ENCODE measurements at places on chromosomes 6 and 20. TPM values are rescaled to one million over a fixed set of nuclear protein-coding genes. Genes with fewer than 3 reads are reported as not detected.
A peak's percentile ranks its signal among the peaks of the same experiment; 100 is the strongest.

- DNase-seq, result no peak
These were observed 43.5 kb downstream of the NOL4L start for GRCh38 chr20:32541323-32542258.

GRCh38 chr20:36207602-36208001 is 28.7 kb upstream of the AAR2 start:
- no peak for DNase-seq

DNA sequence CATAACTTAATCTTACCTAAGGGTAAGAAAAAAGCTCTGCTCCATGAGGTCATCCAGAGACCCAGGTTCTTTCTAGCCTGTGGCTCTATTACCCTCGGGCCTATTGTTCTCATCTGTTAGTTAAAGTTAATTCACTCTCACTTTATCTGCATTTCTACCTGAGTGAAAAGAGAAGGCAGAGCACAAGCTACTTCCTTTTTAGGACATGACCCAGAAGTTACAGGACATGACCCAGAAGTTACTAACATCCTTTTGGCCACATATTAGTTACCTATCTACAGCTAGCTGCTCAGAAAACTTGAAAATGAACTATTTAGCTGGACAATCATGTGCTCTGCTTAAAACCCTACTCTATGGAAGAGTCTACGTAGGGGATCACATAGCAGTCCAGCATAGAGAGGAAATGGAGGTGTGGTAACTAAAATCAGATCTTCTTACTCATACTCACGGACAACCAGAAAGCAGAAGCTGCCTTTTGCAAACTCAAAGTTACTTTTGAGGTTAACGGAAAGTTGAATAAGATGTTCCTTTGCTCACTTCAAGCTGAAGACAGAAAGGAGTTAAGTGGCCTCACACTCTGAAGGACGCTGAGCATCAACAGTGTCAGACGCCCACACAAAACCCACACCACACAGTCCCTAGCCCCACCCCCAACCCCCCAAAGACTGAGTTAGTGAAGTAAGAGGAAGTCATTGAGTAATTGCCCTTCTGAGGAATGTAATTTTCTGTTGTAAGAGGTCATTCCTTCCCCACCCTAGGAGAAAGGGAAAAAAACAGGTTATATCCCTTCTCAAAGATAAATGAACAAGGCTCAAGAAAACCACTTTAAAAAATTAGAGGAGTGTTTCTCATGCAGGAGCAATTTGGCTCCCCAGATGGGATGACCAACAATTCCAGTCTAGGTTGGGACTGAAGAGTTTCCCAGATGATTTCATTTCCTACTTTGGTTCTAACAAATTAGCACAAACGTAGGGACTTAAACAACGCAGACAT is 45.9 kb upstream of the TAB2 start:
- no peak for DNase-seq

DNA sequence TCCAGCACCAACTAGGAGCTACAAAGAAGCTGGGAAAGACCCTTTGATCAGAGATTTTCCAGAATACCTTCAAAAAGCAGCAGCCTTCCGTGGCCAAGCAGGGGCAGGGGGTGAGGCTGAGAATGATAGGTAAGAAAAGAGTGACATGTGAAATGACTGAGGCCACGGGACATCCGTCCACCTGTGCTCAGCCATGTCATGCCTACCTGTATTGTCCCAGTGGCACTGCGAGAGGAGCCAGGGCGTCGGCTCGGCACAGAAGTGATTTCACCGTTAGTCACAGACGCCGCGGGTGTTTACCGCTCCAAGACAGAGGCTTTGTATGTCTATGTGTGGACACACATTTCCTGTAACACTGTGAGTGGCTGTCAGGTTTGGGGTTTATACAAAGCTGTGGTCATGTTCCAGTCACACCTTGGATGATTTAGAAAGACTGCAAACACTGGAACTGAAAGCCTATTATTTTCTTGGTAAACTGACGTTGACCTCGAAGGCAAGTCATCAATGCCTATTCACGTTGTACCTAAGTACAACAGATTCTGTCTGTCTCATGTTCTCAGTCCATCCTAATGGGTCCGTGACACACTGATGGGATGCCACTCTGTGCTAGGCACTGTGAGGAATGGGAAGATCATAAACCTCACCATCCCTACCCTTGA is 32.1 kb upstream of the JAG1 start:
- DNase-seq, result no peak

- DNase-seq, result no peak
These were observed 6.8 kb downstream of the GCM2 start for GRCh38 chr6:10875026-10875425.

- no peak for DNase-seq
These were observed 92.2 kb downstream of the CDH22 start for GRCh38 chr20:46215913-46216707.

DNA sequence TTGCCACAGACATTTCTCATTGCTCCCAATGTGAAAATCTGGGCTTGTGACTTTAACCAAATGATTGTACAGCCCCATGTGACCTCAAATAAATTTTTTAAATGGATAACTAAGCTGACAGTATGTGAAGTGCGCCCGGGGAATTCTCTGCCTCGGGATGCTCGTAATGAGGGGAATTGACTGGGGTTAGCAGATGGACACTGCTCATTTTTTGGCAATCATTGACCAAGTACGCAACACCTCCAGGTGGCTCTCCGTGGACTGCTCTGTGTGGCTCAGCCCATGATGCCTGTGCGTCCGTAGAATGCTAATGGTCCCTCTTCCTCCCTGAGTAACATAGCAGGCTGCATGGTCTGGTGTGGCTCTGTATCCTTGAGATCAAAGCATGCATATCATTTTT is 42.4 kb downstream of the FARS2 start:
- no peak for DNase-seq

Gene KIF25
- 0.53 TPM for polyA plus RNA-seq

DNA sequence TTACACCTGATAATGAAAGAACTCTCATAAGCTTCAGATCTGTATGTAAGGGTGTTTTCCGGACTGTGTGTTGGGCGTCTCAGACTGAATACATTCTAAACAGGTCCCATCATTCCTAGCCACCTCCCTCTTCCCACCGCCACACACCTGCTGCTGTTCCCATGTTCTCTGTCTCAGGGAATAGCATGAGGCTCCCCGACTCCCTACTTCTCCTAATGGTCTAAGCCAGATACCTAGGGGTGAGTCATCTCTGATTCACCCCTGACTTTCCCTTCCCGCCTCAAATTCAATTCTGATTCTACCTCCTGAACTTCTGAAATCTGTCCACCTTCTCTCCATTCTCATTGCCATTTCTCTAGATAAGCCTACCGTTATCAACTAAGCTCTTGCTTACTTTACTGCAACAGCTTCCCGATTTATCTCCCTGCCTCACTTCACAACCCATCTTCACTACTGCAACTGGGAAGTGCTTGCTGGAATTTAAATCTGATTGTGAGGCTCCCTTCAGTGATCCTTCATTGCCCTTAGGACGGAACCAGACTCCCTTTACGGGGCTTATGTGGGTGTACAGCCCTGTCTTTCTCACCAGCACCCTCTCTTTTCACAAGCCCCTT is 1.6 kb downstream of the TMEM14A start:
- DNase-seq, result no peak

Gene SEMG1
- polyA plus RNA-seq, result not detected

DNA sequence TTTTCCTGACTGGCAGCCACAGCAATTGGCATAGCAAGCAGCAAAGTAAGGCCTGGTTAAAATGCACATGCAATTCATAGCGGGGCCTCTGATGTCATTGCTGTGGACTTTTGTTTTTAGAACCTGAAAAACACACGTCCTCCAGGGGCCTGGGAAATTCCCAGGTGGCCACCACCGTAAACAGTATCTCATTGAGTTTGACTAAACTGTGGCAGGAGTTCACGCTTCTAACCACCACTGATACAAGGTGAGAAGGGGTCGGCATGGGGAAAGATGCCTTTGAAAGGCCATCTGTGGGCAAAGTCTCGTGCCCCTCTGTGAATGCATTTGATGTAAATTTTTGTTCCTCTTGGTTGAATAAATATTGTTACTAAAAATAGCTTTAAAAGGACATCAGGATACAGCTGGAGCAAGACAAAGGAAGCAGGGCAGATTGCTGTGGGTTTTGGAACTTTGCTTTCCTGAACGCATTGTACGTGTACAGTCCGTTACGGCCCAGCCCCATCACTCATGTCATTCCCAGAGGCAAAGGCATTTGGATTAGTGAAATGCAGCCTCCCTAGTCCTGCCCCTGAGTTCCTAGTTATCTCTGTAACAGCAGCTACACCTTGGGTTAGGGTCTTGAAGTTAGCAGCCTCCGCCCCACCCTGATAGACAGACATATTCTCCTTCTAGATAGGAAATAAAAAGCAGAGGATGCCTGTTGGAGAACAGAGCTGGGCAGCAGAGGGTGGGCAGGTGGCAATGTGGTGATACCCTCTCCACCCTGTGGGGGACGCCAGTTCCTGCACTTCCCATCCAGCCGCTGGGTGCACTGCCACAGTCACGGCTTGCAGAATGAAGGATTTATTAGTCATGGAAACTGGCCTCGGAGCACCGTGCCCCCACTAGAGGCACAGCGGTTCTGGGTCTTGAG is 80.3 kb downstream of the ZDHHC14 start:
- DNase-seq, result no peak

DNA sequence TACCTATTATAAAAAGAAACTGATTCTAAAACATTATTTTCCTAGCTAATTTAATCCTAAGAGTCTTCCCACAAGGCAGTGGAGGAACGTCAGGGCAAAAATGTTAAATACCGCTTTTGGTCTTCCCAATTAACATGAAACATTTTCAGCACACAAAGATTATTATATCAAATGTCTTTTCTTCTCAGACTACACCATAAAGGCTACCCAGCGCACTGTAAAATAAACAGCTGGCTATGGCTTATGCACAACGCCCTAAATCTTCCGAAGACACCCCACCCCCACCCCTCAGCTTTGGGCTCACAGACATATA is 1.0 kb downstream of the NUDT3 start:
- no peak for DNase-seq

GRCh38 chr20:44186201-44186600 is 787 bp downstream of the JPH2 start:
- no peak for DNase-seq

DNA sequence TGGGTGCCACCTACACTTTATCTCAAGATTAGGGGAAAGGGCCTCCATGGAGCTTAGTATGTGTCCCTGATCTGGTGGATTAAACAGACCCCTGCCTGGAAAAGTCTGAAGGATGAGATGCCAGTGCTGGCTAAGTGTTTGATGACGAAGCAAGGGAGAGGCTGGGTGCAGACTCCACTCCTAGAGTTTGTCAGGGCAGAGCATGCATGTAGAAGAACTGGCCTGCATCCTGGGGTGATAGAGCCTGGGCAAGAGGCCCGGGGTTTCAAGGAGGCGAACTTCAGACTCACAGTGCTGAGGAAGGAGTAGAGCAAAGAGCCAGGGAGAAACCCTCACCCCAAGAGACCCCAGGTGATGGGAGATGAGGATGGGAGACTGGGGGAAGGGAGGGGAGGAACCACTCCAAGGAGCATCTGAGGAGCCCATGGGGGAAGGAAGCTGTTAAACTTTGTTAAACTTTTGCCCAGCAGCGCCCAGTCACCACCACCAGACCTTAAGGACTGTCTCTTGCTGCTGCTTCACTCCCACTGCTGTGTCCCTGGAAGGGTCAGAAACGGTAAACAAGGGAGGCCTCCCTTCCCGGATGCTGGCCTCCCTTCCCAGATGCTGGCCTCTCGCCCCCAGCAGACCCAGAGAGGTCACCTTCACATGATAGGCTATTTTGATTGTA is 61.6 kb downstream of the RPRD1B start:
- no peak for DNase-seq

DNA sequence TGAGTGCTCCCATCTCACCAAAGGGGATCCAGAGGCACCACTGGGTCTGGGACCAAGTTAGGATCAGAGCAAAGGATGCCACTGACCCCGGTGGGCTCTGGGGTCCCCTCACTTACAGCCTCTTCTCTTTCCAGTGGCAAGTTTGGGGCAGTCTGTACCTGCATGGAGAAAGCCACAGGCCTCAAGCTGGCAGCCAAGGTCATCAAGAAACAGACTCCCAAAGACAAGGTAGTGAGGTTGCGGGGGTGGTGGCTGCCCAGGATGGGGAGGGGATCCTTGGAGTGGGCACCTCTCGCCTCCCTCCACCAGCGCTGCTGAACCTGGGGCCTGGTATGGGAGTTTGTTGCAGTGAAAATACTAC is 4.9 kb downstream of the MYLK2 start:
- no peak for DNase-seq

Gene SLC52A3
- 2.8 TPM for polyA plus RNA-seq

DNA sequence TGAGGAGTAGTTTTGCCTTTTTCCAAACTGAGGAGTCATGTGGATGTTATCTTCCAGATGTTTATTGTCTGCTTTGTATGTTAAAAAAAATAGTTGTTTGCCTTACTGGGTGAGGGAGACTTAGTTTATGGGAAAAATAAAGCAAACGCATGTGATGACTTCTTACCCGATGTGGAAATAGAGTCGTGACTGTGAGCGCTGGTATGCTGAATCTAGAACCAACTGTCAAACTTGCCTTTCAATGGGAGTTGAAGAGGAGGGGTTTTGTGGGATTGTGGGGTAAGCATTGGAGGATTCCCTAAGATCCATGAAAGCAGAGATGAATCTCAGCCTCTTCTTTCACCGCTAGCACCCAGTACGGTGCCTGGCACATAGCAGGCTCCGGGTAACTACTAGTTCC is 5.3 kb downstream of the DCBLD1 start:
- DNase-seq, result no peak

Gene QRSL1
- 7.5 TPM for polyA plus RNA-seq

DNA sequence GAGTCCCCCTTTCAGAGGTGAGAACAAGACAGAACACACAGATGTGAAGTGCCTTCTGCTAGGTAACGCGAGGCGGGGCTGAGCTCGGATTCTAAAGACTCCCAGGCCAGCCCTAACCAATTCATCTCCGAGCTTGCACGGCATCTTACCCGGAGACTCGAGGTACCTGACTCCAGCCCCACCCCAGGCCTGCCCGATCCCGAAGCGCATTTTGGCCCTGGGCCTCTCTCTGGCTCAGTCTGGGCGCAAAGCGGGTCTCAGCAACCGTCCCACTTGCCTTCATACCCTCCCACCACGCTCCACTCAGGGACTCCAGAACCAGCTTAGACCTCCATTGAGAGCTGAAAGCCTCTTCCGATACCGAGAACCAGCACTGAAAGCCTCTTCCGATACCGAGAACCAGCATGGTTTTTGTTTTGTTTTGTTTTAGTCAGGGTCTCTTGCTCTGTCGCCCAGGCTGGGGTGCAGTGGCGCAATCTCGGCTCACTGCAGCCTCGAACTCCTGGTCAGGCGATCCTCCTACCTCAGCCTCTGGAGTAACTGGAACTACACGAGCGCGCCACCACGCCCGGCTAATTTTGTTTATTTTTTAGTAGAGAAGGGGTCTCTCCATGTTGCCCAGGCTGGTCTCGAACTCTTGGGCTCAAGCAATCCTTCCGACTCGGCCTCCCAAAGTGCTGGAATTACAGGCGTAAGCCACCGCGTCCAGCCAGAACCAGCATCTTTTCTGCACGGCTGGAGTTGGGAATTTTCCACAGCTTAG is 557 bp upstream of the DYNLRB1 start:
- peak; percentile 39 for DNase-seq

All from urinary bladder (tissue), 4 donors.